ENCODE measurements at places on chromosomes 4 and X. TPM values are rescaled to one million over a fixed set of nuclear protein-coding genes. Genes with fewer than 3 reads are reported as not detected.

Gene GABRA4
- total RNA-seq = 1.8 TPM

Gene SMC1A
- 43.0 TPM for total RNA-seq

Gene BGN
- 11.3 TPM for total RNA-seq

Gene UNC5C
- total RNA-seq = under 0.01 TPM

Gene CXCL9
- not detected for total RNA-seq

Gene CDKL2
- 0.18 TPM for total RNA-seq

Gene CCDC110
- 0.90 TPM for total RNA-seq

Gene EMCN
- total RNA-seq = not detected

Gene PNMA6A
- total RNA-seq = 0.18 TPM

Gene LARP7
- total RNA-seq = 5.9 TPM

Gene FANCB
- total RNA-seq = 14.4 TPM

Gene CENPE
- 14.5 TPM for total RNA-seq

Gene CFP
- under 0.01 TPM for total RNA-seq

Gene CLNK
- not detected for total RNA-seq

Gene LNX1
- total RNA-seq = 0.36 TPM

Gene MAMLD1
- total RNA-seq = 1.4 TPM

Gene NUP62CL
- total RNA-seq = not detected

Gene KIF4A
- total RNA-seq = 19.0 TPM

Gene VEGFC
- total RNA-seq = 26.9 TPM

Gene ZNF157
- under 0.01 TPM for total RNA-seq

Gene MAOA
- 0.56 TPM for total RNA-seq

Gene TSPAN5
- 88.3 TPM for total RNA-seq

Gene SPIN2B
- total RNA-seq = 3.0 TPM

Gene SASH3
- not detected for total RNA-seq
